Fibroblast of skin of left quadriceps (primary cell): ENCODE measurements at places on chromosomes 2 and 18.

DNA sequence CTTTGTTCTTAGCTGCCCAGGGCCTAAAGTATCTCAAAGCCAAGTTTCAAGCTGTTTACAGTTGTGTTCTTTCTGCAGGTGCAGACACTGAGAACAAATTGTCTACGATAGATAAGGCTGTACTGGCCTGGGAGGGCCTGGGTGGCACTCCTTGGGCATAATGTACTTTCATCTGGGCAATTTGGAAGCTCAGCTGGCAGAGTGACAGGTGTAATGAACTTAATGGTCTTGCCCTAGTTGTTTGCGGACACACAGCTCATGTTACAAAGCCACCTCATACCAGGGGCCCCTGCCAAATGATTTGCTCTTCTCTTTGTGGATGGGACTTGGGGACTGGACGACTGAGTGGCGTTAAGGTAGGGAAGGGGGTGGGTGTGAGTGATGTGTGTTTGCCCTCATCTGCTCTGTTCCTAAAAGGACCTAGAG is 4.3 kb downstream of the LDLRAD4 start:
- no peak for DNase-seq

- no peak for DNase-seq
These were observed 36.7 kb downstream of the HDAC4 start for GRCh38 chr2:239363946-239364637.

- no peak for DNase-seq
These were observed 43.0 kb downstream of the LRATD1 start for GRCh38 chr2:14675489-14675888.

DNA sequence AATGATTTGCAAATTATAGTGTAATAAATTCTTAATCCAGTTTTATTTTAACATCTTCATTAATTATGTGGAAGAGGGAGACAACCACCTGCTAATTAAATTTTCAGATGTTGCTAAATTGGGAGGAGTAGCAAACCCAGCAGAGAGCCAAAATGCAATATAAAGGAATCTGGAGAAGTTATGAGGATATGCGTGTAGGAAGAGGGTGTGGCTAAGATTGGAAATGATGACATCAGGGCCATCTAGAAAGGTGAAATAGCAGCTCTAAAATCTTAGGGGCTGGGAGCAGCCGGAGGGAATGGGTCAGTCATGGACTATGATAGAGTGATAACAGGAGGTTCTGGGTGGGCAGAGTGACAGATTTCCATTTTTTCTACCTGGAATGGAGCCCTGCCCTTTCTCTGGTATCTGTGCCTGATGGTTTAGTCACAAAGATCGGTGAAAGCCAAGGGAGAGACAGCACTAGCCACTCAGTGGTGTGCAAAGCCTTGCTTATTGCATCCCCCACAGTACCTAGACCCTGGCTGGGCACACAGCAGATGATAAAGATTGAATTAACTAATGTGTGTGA is 379.2 kb upstream of the CELF4 start:
- no peak for DNase-seq

GRCh38 chr2:129849559-129850160 is 129.8 kb upstream of the RAB6C start:
- peak; percentile 42 for DNase-seq

DNA sequence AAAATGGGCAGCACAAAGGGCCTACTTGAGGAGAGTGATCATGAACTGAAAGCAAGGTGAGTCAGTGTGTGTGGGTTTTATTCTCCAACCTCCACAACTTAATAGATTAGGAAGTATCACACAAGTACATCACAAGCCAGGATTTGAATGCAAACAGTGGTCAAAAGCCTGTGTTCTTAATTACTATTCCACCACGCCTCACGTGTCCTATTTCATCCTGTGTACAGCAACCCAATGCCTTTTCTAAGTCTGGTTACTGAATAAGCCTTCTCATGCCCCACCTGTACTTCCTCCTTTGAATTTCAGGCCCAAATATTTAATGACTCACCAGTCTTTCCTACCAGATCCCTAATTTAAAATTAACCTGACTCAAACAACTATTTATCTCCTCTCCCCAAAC is 755.7 kb upstream of the SLC8A1 start:
- no peak for DNase-seq

DNA sequence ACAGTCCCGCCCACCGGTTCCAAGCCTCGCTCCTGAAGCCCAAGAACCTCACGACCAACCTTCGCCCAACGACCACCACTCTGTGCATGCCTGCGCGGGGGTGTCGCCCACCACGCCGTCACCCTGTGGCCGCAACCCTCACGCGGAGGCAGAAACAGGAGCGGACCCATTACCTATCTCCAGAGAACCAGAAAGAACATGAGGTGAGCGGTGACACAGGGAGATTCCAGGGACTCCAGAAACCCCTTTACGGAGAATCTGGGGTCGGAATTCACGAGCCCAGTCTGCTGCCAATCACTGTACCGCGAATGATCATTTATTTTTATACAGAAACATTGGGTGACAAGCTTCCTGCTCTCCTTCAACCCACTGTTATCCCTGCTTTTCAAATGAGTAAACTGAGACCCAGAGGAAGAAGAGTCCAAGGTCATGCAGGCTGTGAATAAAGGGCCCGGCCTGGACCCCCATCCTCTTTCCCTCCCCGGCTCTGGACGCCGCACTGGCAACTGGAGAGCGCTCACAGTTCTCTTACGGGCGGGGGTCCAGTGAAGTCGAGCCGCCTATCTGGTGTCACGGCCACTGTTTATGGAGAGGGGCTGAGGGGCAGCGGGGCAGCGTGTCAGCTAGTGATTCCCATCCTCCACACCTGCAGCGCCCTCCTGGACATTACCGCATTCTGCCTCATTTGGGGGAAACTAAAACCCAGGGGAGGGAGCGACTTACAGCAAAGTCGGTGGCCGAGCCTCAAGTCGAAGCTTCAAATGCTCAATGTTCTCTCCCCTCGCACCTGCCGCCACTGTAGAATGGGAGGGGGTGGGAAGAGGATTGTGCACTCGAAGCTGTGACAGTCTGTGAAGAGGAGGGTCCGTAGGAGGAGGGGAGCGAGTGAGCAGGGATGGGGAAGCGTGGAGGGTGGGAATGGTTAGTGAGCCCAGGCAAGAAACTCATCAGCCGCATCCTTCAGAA is 723 bp upstream of the SLC30A3 start:
- DNase-seq = no peak

- no peak for DNase-seq
These were observed 49.7 kb upstream of the ZNF516 start for GRCh38 chr18:76544511-76545345.

GRCh38 chr2:46036929-46037328 is 260.3 kb upstream of the EPAS1 start:
- DNase-seq = peak; percentile 85

GRCh38 chr2:133477616-133477990 is 90.7 kb downstream of the NCKAP5 start:
- no peak for DNase-seq

- DNase-seq = no peak
These were observed 977.4 kb downstream of the TMEM182 start for GRCh38 chr2:103739186-103739585.

- DNase-seq = no peak
These were observed 3.1 kb downstream of the SLC5A7 start for GRCh38 chr2:107989445-107989844.

- DNase-seq = no peak
These were observed 425.6 kb downstream of the SUCLG1 start for GRCh38 chr2:84033347-84033974.

DNA sequence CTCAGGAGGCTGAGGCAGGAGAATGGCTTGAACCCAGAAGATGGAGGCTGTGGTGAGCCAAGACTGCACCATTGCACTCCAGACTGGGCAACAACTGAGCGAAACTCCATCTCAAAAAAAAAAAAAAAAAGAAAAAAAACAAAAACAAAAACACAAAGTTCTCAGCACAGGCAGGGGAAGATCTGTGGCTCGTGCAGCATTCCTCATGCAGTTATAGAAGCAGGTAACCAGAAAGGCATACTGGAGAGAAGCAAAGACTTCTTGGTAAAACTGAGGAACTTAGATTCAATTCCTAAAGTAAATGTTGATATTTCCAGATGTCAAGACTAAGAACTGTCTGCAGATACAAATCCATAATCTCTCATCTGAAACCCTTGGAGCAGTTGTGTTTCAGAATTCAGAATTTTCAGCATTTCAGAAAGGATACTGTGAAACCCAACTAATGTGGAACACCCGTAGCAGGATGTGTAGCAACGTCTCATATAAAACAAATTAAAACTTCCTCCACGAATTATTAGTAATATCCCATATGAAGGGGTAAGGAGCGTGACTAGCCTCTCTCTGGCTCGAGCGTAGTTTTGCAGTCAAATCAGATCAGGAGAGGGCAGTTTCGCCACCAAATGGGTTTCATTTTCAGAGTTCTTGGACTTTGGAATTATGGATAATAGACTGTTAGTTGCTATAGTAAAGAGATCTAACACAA is 13.2 kb upstream of the SLC25A52 start:
- no peak for DNase-seq

- DNase-seq = no peak
These were observed 174.9 kb downstream of the SEPTIN10 start for GRCh38 chr2:109438773-109439389.

DNA sequence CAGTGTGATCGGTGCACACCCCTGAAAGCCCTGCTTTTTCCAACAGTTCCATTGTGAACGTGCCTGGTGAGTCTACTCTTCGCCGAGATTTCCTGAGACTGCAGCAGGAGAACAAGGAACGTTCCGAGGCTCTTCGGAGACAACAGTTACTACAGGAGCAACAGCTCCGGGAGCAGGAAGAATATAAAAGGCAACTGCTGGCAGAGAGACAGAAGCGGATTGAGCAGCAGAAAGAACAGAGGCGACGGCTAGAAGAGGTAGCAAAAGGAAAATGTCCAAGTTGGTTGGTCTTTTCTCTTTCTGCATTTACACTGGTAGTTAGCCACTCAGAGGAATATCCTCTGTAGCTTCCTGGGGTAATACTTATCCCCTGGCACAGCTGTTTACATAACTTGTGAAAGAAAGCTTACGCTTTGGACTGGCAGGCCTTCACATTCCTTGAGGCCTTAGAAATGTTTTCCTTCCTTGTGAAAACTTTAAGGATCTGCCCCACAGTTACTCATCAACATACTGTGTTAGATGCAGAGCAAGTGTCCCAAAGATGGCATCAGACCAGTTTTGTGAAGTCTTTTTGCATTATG is 146.6 kb downstream of the MAP4K4 start:
- DNase-seq = no peak

GRCh38 chr2:235191978-235192377 is 240.2 kb downstream of the SH3BP4 start:
- DNase-seq = no peak

GRCh38 chr2:172131713-172132555 is 29.2 kb upstream of the DLX2 start:
- DNase-seq = no peak

- no peak for DNase-seq
These were observed 168.7 kb upstream of the SIX3 start for GRCh38 chr2:44772669-44773378.
